NCI-H1694 (cell line): ENCODE measurements at places on chromosomes 2 and 18.

GRCh38 chr2:27255660-27256059 is 7.2 kb downstream of the SLC30A3 start:
- DNase-seq, result no peak

GRCh38 chr2:109460553-109461324 is 153.0 kb downstream of the SEPTIN10 start:
- no peak for DNase-seq

GRCh38 chr2:217903142-217903858 is 99.5 kb downstream of the TNS1 start:
- no peak for DNase-seq

- DNase-seq, result no peak
Measured at GRCh38 chr2:162164802-162165201, 12.8 kb upstream of the GCG start.

DNA sequence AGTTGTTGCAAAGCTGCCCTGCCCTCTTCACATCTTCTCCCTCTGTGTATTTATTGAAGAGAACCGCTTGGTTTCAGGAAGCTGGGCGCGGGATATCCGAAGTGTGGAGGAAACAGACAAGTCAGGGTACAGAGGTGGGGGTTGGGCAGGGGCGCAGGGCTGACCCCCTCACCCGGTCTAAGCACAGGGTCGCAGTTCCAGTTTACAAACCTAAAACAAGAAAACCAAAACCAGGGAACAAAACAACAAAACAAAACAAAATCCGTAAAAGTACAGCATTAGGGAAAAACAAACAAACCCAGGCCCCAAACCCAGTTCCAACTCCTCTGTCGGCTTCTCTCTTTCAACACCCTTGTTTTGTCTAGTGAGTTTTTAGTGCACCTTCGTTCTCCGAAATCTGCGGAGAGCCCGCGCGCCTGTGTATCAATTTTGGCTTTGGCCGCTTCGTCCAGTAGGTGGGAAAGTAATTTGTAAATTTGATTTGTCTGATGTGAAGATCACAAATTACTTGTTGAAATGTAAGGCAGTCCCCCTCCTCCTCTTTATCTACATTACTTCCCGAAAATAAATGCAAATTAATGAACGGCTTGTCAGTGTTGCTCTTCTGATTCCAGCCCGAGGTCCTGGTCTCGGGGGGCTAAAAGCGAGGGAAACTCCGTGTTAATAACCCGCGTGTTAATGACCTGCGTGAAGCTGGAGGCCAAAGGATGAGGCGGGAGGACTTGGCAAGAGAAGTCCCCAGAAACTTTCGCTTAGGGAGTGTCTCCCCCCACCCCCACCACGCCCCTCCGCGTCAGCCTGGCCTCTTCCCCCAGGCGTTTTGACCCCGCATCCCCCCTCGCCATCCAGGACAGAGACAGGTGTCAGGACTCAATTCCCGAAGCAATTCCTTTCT is 6.9 kb downstream of the OTX1 start:
- DNase-seq, result no peak
